ENCODE measurements at places on chromosomes 16 and 17.
A peak's percentile ranks its signal among the peaks of the same experiment; 100 is the strongest.

- no peak for DNase-seq
Measured at GRCh38 chr17:8927395-8927794, 38.1 kb downstream of the PIK3R5 start.

- no peak for DNase-seq
Measured at GRCh38 chr17:70621566-70621965, 452.2 kb downstream of the KCNJ2 start.

DNA sequence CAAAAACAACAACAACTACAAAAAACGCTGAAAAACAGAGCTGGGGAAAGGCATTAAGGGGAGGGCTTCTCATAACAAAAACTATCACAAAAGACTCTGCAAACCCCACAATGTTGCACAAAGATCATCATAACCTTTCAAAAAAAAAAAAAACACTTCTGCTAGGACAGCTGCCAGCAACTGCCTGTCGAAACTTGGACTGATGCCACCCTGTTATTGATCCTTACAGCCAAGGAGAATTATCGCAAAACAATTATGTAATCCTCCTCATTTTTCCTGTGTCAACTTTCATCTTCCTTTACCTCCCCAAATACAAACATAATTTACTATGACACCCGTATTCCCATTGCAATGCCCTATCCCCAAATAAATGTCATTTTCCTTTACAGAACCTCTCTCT lies 9.3 kb downstream of the CCDC40 start:
- DNase-seq: no peak

DNA sequence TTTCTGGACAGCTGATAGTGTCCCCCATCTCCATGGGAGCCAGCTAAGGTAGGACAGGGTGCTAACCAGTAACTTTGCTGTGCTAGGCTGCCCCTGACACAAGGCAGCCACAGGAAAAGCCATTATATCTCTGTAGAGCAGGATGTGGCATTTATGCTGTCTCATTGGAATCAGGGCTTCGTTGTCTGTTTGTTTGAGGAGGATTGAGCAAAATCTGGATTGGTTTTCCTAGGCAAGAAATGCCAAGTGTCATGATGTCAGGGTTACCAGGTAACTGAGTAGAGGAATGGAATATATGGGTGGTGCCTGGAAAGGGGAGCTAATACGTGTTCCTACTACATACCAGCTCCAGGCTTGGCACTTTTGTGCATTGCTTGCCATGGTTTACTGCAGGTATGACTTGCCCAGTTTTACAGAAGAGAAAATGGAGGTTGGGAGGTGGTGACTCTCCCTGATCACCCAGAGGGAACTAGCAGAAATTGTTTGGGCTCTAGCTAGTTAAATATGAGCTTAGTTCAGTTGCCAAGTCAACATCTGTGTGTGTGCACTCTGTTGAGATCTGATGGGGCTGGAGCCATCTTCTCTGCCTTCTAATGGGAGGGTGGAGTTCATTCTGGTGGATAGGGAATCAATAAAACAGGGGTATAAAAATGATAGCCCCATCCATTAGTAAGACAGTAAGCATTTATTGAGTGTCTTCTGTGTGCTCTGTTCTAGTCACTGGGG lies 33.9 kb downstream of the GNAO1 start:
- no peak for DNase-seq

DNA sequence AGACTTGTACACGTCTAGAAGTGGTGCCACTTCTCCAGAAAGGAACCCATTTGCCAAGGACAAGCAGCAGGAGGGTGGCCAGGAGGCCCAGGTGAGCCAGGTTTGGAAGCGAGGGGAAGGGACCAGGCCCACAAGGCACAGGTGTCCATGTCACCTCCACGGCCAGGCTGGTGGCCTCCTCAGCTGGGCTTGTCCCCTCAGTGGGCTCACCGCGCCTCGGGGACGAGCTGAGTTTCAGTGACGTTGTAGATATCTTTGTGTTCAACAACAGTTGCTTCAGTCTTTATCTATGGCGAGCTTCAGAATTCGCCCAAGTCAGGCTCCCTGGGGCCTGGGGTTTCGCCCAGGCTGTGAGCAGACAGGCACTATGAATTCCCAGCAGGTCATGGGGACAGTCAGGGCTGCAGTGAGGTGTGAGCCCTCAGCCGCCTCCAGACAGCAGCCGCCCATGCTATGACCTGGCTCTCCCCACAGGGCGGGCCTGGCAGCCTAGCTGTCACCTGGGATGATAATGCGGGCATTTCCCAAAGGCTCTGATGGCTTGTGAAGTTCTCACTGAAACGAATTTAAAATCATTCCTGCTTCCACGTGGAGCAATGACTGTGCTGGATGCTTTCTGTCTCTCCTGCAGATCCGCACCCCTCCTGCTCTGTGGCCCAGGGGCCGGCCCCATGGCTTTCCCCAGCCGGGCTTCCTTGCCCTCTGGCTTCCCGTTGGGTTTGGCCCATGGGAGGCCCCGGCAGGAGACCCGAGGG lies 89.5 kb downstream of the MRC2 start:
- DNase-seq: peak; percentile 34

GRCh38 chr16:2500918-2501750 lies 12.6 kb upstream of the ATP6V0C start:
- DNase-seq: peak; percentile 45

Measured in RWPE2 (cell line).